ENCODE measurements at places on chromosomes 2 and 18.

GRCh38 chr2:16349811-16350210, 315.8 kb downstream of the CYRIA start:
- DNase-seq, result no peak

DNA sequence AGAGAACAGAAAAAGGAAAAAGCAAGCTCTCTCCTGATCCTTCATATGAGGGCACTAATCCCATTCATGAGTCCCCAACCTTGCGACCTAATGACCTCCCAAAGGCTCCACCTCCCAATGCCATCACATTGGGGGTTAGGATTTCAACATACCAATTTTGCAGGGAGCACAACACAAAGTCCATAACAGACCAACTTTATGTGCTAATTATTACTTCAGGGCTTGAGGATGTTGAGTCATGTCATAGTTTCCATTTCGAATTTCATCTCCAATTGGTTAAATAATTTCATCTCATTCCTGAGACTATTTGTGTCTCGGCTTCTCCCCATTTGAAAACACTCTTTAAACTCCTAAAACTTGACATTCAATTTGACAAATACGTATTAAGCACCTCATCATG, 69.9 kb upstream of the KLF7 start:
- DNase-seq, result no peak

GRCh38 chr2:27070653-27071276, 689 bp downstream of the OST4 start:
- no peak for DNase-seq

GRCh38 chr2:88481691-88482336, 29.3 kb upstream of the FOXI3 start:
- no peak for DNase-seq

GRCh38 chr2:239131521-239131920, 269.3 kb downstream of the HDAC4 start:
- no peak for DNase-seq

DNA sequence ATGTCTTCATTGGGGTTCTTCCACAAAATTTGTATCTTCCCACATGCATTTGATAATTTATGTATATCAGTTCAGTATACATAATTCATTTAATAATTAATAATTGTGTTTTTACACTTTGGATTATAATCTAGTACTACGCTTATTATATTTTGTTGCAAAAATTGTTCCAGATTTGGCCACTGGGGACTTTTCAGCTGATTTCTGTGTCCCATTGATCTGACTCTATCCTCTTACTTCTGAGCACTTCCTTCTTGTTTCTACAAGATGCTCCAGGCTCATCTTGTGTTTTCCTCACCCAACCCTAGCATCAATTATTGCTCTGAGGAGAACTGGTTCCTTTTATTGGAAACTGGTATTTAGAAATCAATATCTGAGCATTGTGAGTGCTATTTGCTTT, 215.3 kb upstream of the CDH19 start:
- DNase-seq, result no peak

DNA sequence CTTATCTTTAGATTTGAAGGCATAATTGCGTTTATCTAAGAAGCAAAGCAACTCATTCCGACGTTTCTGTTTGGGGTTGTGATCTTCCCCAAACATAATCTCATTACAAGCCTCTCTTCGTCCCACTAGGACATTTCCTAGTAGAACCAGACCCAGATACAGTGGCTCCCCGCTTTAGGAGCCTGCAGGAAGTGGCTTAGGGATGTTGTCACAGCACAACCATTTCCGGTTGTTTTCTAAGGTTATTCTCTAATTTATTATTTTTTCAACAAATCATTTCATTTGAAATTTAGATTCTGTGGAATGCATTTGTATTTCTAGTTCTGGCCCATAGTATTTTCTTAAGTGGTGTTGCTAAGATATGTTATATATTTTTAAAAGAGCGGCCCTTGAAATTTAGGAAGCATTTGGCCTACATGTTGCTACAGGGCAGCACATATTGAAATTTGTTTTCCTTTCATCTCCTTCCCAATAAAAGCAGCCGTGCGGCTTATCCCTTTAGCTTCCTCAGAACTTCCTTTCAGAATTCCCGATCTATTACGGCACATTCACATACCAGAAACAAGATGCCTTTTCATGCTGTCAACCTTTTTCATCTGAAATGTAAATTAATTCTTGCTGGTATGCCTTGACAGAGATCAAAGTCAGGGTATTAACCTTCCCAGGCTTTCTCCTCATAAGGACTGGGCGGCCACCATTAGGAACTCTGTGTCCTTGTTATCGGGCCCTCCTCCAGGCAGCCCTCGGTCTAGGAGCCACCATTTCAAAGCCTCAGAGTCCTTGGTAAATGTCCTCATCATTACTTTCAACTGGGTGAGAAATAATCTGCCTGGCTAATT, 210.9 kb upstream of the SP5 start:
- DNase-seq, result no peak

GRCh38 chr18:68848242-68848641, 50.4 kb downstream of the CCDC102B start:
- no peak for DNase-seq

DNA sequence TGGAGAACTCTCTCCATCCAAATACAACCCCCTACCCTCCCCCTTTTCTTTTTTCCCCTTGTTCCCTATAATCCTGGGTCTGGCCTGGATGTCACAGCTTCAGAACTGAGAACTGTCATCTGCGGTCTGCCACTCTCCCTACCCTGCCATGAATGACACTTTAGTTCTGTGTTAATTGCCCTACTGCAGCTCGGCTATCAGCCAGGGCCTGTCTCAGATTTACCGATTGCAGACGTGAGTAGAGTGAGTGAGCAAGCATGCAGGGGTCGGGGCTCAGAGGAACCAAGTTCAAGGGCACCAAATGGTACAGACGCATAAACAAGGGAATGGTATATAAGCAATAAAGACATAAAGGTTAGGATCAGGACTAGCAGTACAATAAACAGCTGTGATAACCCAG, 967.8 kb downstream of the BCL11A start:
- no peak for DNase-seq

DNA sequence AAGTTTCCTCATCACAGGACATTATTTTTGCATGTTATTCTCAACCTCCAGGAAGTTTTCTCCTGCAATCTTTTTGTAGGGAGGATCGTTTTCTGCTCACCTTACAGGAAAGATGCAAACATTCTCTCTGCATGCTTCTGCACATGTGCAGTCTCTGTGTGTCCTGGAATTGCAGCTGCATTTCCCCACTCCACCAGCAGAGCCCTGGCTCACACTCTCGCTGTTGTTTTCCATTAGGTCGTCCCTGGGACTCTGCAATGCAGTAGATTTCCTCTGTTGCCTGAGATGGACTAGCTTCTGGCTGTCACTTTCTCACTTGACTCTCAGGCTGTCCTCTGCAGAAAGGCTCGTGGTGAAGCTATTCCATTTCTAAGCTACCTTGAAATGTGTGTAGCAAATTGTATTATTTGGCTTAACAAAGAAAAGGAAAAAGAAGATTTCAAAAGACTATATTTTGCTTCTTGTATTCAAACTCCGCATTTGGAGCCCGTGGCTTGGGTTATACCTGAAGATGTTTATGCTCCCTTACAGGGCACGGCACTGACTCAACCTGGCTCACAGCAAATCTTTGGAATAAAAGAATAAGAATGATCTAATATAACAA, 346.7 kb downstream of the RAD51AP2 start:
- DNase-seq, result no peak

DNA sequence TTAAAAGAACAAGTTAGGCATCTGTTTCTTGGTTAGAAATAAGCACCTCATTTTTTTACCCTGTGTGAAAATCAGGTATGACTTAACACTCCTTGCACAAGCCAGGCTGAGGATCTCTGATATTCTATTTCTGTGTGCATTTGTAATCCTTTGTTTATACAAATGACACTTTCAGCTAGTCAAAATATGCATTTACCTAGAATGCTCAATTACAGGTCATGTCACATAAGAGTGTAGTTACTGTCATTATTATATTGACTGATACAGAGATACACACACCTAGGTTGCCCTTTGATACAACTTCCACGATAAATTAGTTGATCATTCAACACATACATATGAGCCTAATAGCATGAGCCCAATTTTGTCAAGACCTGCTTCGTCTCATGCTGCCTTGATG, 144.3 kb downstream of the CHST9 start:
- no peak for DNase-seq

- no peak for DNase-seq
Measured at GRCh38 chr18:64183665-64184064, 34.8 kb upstream of the LINC00305 start.

- DNase-seq, result no peak
Measured at GRCh38 chr2:24435391-24436316, 55.4 kb upstream of the NCOA1 start.

DNA sequence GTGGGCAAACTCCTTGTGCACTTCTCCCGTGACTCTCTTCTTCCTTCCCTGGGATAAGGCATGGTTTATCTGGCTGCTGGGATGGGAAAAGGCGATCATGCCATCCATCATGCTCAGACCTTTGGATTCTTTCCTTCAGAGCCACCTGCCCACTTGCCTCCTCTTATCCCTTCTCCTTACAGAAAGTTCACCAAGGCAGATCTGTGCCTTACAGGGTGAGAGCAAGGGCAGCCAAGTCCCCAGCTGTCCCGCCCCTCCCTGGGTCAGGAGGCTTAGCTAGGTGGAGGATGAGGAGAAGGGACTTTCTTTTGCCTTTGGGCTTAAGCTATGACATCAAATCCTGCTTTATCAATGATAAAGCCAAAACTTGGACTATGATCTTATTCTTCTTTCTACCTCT, 47.6 kb downstream of the KCNE4 start:
- DNase-seq, result no peak

- DNase-seq, result no peak
Measured at GRCh38 chr2:157178874-157179273, 78.6 kb upstream of the GALNT5 start.

DNA sequence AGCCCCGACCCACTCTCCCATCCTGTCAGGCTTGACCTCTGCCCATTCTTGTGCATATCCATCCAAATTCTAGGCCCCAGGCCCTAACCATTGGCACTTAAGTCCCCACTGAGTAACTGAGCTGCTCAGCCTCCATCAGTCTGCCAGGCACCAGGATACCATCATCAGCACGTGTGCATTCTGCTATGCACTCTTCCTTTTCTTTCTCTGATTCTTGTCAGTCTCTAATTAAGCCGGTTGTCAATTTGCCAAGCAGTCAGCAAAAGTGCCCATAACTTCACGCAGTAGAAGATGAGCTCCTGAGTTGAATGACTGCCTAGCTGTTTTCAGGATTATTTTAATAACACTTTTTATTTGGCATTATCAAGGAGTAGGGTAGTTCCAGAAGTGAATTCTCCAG, 107.2 kb downstream of the FEZ2 start:
- DNase-seq, result no peak

GRCh38 chr2:150473767-150474166, 13.7 kb downstream of the RND3 start:
- no peak for DNase-seq

- DNase-seq, result no peak
Measured at GRCh38 chr18:5884375-5884774, 10.9 kb downstream of the TMEM200C start.

DNA sequence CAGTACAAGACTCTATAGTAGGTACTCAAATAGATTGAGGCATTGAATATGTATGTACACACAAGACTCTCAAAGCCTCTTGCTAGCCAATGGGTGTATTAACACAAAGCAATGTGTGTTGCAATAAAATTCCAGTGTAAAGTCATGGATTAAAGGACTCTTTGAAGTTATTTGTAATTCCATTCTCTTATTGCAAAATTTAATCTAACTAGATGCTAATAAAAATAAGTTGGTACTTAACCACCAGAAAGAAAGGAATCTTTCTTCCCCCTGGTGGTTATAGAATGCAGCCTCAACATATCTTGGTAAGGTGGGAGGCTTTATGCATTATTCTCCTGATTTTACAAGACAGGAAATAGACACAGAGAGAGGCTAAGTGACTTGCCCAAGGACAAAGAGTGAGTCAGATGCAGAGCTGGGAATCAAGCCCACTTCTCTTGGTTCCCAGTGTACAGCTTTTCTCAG, 18.0 kb downstream of the LRP1B start:
- no peak for DNase-seq

GRCh38 chr2:231318436-231318835, 77.1 kb upstream of the B3GNT7 start:
- DNase-seq, result no peak

DNA sequence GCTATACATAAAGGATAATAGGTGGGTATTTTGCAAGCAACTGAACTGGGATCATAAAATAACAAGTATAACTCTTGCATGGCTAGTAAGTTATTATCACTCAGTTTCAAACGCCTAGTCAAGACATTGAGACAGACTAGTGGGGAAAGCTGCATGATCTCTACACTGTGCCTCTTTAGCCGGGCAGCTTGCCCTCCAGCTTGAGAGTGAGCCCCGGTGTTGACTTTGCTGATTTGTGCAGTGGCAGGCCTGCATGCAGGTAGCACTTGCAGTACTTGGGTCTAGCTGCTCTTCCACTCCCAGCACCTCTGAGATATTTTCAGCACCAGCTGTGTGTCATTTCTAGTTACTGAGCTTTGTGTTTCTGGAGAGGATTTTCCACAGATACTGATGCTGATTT, 118.8 kb upstream of the DAPL1 start:
- DNase-seq, result no peak

GRCh38 chr2:62313449-62314227, 117.7 kb downstream of the B3GNT2 start:
- DNase-seq, result no peak

GRCh38 chr18:60649107-60649506, 276.5 kb upstream of the MC4R start:
- DNase-seq, result no peak

DNA sequence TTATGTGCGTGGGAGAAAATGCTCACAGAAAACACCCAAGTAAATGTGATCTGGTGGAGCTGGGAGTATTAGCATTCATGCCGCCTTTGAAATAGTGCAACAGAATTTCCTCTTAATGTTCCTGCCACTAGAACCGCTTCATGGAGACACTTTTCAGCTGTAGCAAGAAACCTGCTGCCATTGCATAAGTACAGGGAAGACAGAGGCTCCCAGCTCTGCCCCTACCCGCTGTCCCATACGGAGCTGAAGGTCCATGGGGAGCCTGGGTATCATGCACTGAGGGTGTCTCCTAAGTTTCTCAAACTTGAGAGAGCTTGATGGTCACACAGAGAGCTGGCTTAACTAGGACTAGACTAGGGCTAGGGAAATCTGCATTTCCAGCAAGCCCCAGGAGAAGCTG, 49.6 kb downstream of the CRIM1 start:
- no peak for DNase-seq

- no peak for DNase-seq
Measured at GRCh38 chr2:196747400-196747799, 52.1 kb downstream of the GTF3C3 start.

GRCh38 chr18:23710068-23710527, 20.8 kb downstream of the LAMA3 start:
- no peak for DNase-seq

GRCh38 chr2:196088203-196088602, 19.6 kb upstream of the DNAH7 start:
- DNase-seq, result no peak

DNA sequence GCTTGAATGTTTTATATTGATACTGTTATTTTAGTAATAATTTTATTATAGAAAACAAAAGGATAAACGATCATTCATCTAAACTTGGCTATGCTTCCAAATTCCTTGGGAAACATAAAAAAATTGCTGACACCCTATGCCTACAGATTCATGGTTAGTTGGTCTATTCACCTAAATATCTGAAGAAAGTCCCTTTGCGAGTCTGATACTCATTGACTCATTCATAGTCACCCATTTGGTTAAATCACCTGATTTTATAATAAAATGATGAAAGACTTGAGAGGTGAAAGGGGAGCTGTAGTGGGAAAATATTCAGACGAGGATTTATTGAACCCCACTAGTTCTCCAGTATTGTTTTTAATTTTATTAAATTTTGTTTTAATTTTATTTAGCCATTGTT, 112.0 kb downstream of the PTPN4 start:
- DNase-seq, result no peak

Data from cerebellar nuclear complex (tissue), 1 donor.